Aorta (tissue), 5 donors: ENCODE measurements at places on chromosomes 7 and 10. TPM values are rescaled to one million over a fixed set of nuclear protein-coding genes. Genes with fewer than 3 reads are reported as not detected.
A peak's percentile ranks its signal among the peaks of the same experiment; 100 is the strongest.

DNA sequence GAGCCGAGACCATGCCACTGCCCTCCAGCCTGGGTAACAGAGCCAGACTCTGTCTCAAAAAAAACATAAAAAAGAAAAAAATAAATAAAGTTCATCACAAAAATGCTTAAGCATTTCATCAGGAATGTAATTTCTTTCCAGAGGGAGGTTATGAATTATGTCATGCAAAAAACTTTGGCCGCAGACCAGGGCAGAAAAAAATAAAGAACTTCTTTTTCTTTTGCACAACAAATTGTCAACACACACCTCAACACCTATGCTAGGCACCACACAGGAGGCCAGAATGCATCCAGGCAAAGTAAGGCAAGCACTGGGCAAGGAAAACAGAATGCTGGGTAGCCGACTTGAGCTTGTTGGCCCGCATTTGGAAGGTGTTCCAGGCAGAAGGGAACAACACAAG is 3.9 kb downstream of the C10orf62 start:
- H3K36me3 ChIP-seq: no peaks in the 10 kb centered on the region
- H3K4me3 ChIP-seq: no peak overlapping the region
- H3K27me3 ChIP-seq: no peaks in the 10 kb centered on the region
- DNase-seq: no peak
- H3K4me1 ChIP-seq: no peaks in the 10 kb centered on the region

DNA sequence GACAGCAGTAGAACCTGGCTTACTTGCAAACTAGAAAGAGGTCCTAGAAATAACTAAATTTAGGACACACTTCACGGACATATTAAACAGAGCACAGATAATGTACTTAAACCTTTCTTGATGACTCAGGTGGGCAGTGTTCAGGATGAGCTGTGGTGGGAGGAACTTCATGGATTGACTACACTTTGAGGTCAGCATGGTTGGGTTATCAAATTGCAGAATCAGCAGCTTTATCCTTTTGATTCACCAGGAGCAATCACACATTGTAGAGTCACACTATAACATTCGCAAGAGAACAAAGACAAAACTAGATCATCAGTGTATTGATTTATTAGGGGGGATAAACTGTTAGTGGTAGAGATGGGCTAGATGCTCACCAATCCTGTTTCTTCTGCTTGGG is 38.6 kb upstream of the AGK start:
- no peaks in the 10 kb centered on the region for H3K4me1 ChIP-seq
- DNase-seq: no peak
- no peaks in the 10 kb centered on the region for H3K27me3 ChIP-seq
- no peak overlapping the region for H3K27ac ChIP-seq

Gene RARRES2
- 121 TPM for total RNA-seq

DNA sequence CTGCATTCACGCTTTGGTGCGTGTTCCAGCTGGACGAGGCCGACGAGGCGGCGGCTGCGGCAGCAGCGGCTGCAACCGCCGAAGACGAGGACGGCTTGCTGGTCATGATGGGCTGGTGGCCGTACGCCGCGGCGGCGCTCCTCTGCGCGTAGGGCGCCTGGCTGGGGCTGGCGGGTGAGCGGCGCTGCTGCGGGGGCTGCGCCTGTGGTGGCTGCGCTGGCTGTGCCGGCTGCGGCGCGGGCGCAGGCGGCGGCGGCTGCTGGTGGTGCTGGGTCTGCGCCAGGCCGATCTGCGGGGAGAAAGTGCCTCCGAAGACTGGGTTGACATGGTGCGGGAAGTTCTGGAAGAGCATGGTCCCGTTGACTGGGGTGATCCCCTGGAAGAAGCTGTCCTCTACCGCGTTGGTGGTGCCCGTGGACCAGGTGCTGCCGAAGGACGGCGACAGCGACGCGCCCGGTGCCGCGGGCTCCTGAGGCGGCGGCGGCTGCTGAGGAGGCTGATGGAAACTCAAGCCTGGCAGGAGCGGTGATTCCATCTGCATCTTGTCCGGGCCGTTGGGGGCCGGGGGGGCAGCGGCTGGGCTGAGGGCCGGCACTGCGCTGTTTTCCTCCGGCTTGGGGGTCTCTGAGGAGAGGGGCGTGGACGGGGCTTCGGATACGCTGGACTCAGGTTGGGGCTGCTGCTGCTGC is 51.1 kb downstream of the CPEB3 start:
- peak overlapping the region; percentile 56 for H3K27ac ChIP-seq
- no peaks in the 10 kb centered on the region for H3K27me3 ChIP-seq
- H3K36me3 ChIP-seq: no peaks in the 10 kb centered on the region
- peak overlapping the region; percentile 83 for H3K4me3 ChIP-seq

- DNase-seq: no peak
- no peak overlapping the region for H3K27ac ChIP-seq
Measured at GRCh38 chr7:45594745-45595535, 20.8 kb downstream of the ADCY1 start.

Gene TMEM140
- 12.0 TPM for total RNA-seq

Gene EPDR1
- 39.0 TPM for total RNA-seq

Gene DOCK4
- 34.2 TPM for total RNA-seq

DNA sequence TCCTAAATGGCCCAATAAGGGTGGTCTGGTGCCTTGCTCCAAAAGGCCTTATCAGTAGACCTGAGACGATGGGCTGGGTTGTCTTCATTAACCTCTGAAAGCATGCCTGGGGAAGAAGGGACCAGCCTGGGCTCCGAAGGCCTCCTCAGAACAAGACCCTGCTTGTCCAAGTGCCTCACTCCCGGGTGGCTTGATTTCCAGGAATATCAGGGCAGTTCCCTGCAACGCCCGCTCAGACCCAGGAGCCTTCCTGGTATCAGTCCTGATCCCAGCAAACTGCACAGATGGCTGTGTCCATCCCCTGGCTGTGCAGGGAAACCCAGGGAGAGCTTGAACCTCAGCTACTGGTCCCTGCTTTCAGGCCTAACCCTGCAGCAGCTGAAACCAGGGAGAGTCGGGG is 49.9 kb upstream of the CUX1 start:
- no peaks in the 10 kb centered on the region for H3K27me3 ChIP-seq
- no peak overlapping the region for H3K27ac ChIP-seq
- H3K4me3 ChIP-seq: no peak overlapping the region

- DNase-seq: no peak
- no peaks in the 10 kb centered on the region for H3K36me3 ChIP-seq
- no peak overlapping the region for H3K27ac ChIP-seq
- H3K27me3 ChIP-seq: no peaks in the 10 kb centered on the region
- H3K4me3 ChIP-seq: no peak overlapping the region
Measured at GRCh38 chr7:21041666-21042065, 255.0 kb upstream of the SP8 start.

DNA sequence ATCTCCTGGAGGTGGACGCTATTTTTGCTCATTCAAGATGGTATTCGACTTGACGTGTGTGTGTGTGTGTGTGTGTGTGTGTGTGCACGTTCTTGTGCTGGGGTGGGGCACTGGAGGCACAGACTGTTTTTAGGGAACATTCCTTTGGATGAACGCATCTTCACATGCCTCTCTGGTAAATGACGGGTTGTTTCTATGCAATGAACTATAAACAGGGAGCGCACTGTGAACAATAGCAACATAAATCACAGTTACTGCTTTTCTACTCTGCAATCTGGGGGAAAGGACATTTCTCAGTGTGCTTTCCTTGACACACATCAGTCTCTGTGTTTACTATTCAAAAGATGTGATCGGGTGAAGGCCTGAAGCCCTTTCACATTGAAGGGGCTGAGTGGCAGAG is 120.1 kb upstream of the PITRM1 start:
- H3K4me3 ChIP-seq: no peak overlapping the region
- no peak for DNase-seq
- no peaks in the 10 kb centered on the region for H3K27me3 ChIP-seq
- no peaks in the 10 kb centered on the region for H3K4me1 ChIP-seq

Gene PLAU
- 33.6 TPM for total RNA-seq

- no peak overlapping the region for H3K27ac ChIP-seq
- no peaks in the 10 kb centered on the region for H3K36me3 ChIP-seq
- H3K4me3 ChIP-seq: no peak overlapping the region
- DNase-seq: no peak
Measured at GRCh38 chr7:17516771-17517170, 218.3 kb downstream of the AHR start.

DNA sequence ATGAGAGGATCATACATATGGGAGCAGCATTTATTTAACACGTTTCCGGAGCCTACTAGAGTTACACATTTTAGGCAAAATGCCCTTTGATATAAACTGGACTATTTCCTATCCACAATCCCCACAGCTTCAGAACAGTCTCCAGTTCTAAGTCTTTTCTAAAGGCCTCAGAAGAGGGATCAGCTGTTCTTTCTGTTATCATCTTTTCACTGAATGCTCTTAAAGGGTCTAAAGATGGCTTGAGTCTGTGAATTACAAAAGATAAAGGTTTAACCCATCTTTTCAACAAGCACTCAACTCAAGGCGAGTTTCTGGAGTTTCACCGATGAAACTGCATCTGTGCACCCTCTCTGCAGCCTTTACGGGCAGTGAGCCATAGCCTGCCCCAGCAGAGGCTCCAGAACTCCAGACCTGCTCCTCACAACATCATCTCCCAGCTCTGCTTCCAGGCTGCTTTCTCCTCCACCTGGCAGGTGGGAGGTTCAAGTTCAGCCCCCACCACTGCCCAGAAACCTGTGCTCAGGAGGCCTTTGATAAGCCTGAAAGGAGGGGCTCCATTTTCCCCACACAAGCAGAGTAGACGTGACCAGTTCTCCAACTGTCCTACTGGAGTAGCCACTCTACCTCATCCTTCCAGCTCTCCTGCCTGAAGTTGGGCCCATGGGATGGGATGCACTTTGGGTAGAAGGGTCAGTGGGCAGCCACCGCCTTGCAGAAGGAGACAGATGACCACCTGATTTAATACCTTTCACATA is 53.4 kb downstream of the HSPA12A start:
- DNase-seq: no peak
- no peak overlapping the region for H3K4me3 ChIP-seq
- no peak overlapping the region for H3K27ac ChIP-seq
- H3K4me1 ChIP-seq: no peaks in the 10 kb centered on the region

- H3K4me3 ChIP-seq: no peak overlapping the region
- H3K27me3 ChIP-seq: no peaks in the 10 kb centered on the region
- no peaks in the 10 kb centered on the region for H3K4me1 ChIP-seq
- no peaks in the 10 kb centered on the region for H3K36me3 ChIP-seq
- DNase-seq: no peak
Measured at GRCh38 chr10:79107736-79108264, 39.0 kb downstream of the ZMIZ1 start.

GRCh38 chr10:23070913-23071218 is 24.5 kb upstream of the MSRB2 start:
- H3K27ac ChIP-seq: no peak overlapping the region
- H3K36me3 ChIP-seq: no peaks in the 10 kb centered on the region
- DNase-seq: no peak

GRCh38 chr10:452512-453426 is 236.7 kb downstream of the DIP2C start:
- H3K36me3 ChIP-seq: no peaks in the 10 kb centered on the region
- H3K27me3 ChIP-seq: no peaks in the 10 kb centered on the region
- H3K4me1 ChIP-seq: no peaks in the 10 kb centered on the region
- DNase-seq: no peak

Gene HOXA4
- total RNA-seq: 5.6 TPM

DNA sequence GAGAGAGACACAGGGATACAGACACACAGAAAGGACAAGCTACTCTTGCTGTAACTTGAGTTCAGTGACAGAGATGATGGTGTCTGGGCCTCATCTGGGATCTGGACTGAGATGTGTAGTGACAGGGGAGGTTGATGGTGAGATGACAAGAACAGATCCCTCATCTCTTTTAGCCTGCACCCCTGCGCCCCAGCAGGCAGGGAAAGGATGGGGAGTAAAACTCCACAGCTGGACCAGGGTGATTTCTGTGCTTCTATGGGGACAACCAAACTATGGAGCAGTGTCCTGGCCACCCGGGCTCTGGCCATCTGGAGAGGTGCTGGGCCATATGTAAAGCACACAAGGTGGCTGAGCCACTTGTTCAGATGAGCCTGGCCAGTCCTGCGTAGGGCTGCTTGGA is 4.5 kb upstream of the LRRC18 start:
- H3K4me1 ChIP-seq: peaks cover 5% of the 10 kb centered on the region
- H3K36me3 ChIP-seq: no peaks in the 10 kb centered on the region
- no peak overlapping the region for H3K27ac ChIP-seq
- DNase-seq: no peak
- no peak overlapping the region for H3K4me3 ChIP-seq

- no peaks in the 10 kb centered on the region for H3K27me3 ChIP-seq
- H3K27ac ChIP-seq: no peak overlapping the region
- DNase-seq: no peak
- H3K4me3 ChIP-seq: no peak overlapping the region
- no peaks in the 10 kb centered on the region for H3K4me1 ChIP-seq
Measured at GRCh38 chr7:41005374-41005901, 697.5 kb downstream of the INHBA start.

DNA sequence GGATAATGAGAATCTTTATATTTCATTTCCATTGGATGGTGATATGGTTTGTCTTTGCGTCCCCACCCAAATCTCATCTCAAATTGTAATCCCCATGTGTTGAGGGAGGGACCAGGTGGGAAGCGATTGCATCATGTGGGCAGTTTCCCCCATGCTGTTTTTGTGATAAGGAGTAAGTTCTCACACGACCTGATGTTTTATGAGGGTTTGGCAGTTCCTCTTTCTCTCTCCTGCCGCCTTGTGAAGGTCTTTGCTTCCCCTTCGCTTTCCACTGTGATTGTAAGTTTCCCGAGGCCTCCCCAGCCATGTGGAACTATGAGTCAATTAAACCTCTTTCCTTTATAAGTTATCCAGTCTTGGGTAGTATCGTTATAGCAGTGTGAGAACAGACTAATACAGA is 59.4 kb downstream of the MTPN start:
- no peak for DNase-seq
- H3K27me3 ChIP-seq: no peaks in the 10 kb centered on the region
- H3K4me1 ChIP-seq: no peaks in the 10 kb centered on the region
- peaks cover 5% of the 10 kb centered on the region for H3K36me3 ChIP-seq
- no peak overlapping the region for H3K4me3 ChIP-seq

Gene PTEN
- total RNA-seq: 119 TPM

- H3K4me3 ChIP-seq: peak overlapping the region; percentile 73
- H3K27ac ChIP-seq: peak overlapping the region; percentile 82
- H3K36me3 ChIP-seq: no peaks in the 10 kb centered on the region
- DNase-seq: no peak
Measured at GRCh38 chr7:139109983-139110411, 477 bp upstream of the ZC3HAV1 start.

Gene AFAP1L2
- 19.3 TPM for total RNA-seq
